ENCODE measurements at places on chromosomes 1 and 21.
A peak's percentile ranks its signal among the peaks of the same experiment; 100 is the strongest.

DNA sequence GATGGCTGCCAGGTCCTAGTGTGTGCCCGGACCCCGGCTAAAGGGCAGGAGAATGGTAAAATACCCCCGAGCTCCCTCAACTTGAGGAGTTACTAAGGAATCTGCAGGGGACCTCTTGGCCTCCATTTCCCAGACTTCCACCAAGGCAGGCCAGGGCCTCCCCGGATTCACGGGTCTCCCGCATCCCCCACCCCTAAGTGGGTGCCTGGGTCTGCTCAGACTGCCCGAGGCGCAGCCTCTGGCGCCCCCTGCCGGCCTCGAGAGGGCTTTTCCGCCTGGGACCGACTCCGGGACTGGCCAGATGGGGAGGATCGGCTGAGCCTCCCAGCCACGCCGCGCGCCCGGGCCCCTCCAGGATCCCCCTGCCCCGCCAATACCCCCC lies 1.7 kb downstream of the PLEKHG5 start:
- DNase-seq, result peak; percentile 62

- DNase-seq, result no peak
These were observed 176.3 kb downstream of the PTPRU start for GRCh38 chr1:29412591-29412990.

- DNase-seq, result no peak
These were observed 121.1 kb upstream of the RUNX1 start for GRCh38 chr21:35170244-35170643.

DNA sequence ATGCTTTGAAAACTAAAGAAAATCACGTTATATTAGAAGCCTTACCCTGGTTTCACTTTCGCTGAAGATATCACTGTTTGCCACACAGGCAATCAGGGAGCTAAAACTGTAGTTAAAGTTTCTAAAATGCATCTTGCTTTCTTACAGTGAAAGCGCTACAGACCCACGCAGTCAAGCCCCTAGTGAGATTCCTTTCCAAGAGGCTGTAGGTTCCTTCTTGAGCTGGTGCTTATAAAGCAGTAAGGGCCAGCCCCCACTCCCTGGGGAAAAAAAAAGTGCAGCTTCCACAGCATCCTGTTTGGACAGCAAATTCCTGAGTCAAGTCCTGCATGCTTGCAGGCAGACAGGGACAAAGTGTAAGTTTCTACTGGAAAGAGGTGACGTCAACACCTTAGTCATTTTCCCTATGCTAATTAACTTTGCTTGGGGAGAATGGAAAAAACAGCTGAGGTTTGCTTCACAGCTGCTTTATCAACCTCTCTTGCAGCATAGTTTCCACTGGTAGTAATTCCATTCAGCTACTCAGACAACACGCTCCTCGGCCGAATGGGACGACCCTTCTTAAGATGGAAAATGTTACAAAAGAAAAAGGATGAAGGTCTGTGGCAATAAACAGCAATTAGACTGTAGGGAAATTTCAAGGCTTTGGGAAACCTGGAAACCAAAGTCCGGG lies 14.7 kb upstream of the KCNE1 start:
- DNase-seq, result no peak

DNA sequence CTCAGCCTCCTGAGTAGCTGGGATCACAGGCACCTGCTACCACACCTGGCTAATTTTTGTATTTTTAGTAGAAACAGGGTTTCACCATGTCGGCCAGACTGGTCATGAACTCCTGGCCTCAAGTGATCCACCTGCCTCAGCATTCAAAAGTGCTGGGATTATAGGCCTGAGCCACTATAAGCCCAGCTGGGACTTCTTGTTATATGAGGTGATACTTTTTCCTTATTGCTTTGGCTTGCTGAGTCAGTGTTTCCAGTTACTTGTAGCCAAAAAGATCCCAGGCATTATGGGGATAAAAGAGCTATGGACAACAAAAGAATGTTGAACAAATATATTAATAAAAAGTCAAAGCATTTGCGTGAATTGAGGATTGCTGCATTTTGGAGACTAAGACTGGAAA lies 69.9 kb upstream of the LPGAT1 start:
- DNase-seq, result no peak

GRCh38 chr1:20248971-20249612 lies 41.6 kb upstream of the VWA5B1 start:
- no peak for DNase-seq

GRCh38 chr21:39120876-39121599 lies 62.2 kb downstream of the PSMG1 start:
- DNase-seq, result no peak

DNA sequence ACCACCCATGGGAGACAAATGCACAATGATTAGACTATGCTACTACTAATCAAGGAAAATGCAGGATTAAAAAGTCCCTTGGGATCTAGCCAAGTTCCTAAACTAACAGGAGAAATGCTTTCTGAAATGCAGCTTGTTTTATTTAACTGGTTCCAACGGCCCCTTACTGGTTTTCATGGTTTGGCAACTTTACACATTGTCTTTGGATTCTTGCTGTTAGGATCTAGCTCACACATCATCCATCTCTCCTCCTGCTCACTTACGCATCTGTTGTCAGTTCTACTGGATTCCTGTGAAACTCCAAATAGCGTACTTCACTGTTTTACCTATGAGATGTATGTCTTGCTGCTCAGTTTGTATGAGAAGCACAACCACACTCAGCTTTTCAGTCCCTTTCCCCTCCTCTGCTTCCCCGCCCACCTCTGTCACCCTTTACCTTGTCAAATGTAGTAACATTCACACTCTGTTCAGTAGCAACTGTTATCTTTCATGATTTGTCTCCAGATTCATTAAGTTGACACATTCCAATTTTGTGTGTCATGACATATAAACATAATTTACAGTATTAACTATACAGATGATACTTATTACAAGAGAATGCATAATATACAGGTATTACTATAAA lies 130.1 kb downstream of the SIM2 start:
- no peak for DNase-seq

GRCh38 chr1:156417401-156418020 lies 48.5 kb downstream of the RHBG start:
- no peak for DNase-seq

- no peak for DNase-seq
These were observed 149.7 kb downstream of the HIVEP3 start for GRCh38 chr1:41769068-41769467.

GRCh38 chr1:161244888-161245287 lies 6.9 kb upstream of the NR1I3 start:
- no peak for DNase-seq

- no peak for DNase-seq
These were observed 3.2 kb downstream of the IFT25 start for GRCh38 chr1:53942127-53942957.

GRCh38 chr1:15033264-15033663 lies 120.3 kb upstream of the TMEM51 start:
- no peak for DNase-seq

DNA sequence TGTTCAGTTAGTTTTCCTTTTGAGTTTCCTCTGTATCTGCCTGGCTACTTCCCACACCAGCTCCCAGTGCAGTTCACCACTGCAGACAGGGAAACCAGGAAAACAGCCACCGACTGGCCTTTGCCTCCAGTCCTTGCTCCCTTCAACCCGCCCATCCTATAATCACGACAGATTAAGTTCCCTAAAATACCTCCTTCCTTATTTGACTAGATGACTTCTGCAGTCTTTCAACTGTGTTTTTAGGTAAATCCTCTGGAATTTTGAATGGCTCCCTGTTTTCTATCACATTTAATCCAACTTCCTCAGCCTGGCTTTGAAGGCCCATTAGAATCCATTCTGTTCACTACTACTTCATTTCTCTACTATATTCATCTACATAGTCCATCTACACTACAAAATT lies 37.6 kb downstream of the BEND5 start:
- DNase-seq, result no peak

GRCh38 chr1:21833392-21833976 lies 21.4 kb downstream of the LDLRAD2 start:
- DNase-seq, result no peak

GRCh38 chr21:44930543-44930981 lies 9.3 kb upstream of the SLX9 start:
- DNase-seq, result no peak

DNA sequence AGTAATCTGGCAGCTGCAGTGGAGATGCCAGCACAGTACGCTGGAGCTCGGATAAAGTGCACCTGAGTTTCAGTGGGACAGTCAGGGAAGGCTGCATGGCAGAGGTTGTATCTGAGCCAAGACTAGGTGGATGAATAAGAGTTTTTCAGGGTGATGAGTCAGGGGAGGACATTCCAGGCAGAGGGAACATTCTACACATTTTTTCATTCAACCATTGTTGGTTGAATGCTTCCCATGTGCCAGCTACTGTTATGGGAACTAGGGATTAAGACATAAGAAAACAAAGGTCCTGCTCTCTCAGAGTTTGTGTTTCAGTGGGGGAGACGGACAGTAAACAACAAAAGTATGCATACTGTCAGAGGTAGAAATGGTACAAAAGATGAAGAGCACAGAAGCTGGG lies 5.2 kb downstream of the LEPR start:
- no peak for DNase-seq

GRCh38 chr1:65994223-65994622 lies 201.5 kb downstream of the PDE4B start:
- no peak for DNase-seq

- no peak for DNase-seq
These were observed 16.9 kb upstream of the EFCAB14 start for GRCh38 chr1:46735708-46736324.

- no peak for DNase-seq
These were observed 33.0 kb downstream of the RUNX1 start for GRCh38 chr21:35016071-35016470.

DNA sequence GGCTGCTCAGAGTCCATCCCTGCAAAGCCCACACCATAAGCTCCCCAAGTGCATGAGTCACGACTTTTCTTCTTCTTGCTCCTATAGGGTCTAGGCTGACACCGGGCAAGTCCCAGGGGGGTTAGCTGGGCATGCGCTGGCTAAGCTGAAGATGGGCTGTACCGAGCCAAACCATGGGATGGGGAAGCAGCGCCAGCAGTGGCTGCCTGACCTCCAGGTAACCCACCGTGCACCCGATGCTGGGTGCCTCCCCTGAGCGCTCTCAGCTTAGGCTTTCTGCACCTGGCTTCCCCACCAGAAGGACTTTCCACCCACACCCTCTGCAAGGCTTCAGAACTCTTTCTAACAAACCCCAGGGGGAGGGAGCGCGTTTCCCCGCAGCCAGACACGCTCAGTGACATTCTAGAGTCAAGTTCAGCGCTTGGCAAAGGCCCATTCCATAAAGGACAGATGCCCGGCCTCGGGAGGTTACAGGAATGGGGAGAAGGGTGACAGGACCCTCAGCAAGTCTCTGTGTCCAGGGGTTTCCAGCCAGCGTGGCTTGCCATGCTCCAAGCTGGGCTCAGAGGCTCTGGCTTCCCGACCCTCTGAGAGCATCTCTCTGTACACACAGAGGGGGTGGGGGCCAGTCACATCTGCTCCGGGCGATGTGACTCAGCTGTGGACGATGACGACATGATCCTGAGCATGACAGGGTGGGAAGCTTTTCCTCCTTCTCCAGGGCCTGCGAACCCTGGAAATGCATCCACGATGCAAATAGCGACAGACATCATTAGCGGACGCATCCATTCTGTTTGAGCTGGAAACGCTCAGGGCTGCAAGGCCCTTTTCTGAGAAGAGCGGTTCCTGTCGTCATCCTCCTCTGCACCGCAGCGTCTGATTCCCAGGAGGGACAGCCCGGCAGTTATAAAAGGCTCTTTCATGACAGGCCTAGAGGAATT lies 107.8 kb downstream of the SIK1 start:
- DNase-seq, result peak; percentile 62

- no peak for DNase-seq
These were observed 1878.0 kb downstream of the MRPL39 start for GRCh38 chr21:23729331-23729730.

- no peak for DNase-seq
These were observed 15.2 kb downstream of the CASQ2 start for GRCh38 chr1:115753361-115753760.
